Renal cortical epithelial cell (primary cell): ENCODE measurements at places on chromosomes 6 and 20.
A peak's percentile ranks its signal among the peaks of the same experiment; 100 is the strongest.

DNA sequence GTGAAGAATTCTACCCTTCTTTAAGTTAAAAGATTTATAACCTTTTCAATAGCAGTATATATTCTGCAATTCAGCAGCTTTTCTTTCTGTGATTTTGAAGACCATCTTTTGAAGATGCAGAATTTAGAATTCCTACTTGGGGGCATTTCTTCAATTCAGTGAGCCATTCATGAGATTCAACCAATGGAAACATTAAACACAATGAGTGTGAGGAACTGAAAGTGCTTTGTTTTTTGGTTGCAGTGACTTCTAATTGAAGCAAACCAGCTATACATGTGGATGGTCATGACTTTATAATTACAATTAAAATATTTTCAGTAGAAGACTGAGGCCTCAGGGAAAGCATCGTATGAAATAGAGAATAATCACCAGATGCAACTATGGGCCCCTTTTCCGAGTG, 108.3 kb downstream of the CARMIL1 start:
- DNase-seq: no peak

DNA sequence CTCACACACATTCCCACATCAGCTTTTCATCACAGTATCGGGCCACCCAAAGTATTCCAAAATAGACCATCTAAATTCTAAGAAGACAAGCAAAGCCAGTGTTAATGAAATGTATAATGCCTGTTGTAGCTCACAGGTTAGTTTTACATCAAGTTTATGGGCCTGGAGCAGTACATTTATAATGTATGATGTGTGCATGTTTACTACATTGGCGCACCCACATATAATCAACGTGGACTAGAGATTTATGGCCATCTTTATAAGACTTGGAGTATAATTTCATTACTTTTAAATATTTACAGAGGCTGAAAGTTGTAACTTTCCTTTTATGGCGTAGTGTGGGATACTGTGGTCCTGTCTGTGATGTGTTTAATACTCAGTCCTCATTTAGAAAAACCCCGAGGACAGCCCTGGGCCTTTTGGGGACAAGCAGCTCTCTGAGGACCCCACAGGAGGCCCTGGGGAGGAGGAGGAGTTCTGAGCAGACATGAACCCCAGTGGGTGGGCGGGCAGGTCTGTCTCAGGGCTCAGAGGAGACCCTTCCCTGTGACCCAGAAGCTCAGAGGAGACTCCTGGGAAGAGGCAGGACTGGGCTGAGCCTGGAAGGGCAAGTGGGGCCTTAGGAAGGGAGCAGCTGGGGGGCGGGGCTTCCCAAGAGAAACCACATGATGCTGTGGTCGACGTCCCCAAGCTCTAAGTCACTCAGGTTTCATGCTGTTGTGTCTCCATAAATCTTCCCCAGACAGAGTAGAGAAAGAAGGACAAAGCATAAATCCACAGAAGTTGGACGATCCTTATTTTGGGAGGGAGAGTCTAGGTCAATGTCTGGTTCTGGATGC, 232.1 kb downstream of the PREX1 start:
- DNase-seq: no peak

DNA sequence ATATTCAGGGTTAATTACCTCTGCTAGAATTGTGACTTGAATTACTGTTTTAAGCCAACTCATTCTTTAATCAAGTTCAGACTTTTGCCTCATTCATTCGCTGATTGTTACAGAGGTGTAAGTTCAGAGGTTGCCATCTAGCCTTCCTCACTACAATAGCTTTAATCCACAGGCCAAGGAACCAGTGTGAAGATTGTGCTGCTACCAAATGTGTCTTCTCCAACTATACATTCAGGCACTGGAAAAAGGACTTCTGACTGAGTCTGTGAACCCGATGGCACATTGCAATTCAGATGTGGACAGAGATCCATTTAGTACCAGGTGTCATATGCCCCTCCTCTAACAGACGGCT, 111.2 kb upstream of the ADGRF1 start:
- DNase-seq: no peak

- DNase-seq: peak; percentile 95
Measured at GRCh38 chr6:47464052-47464451, 13.5 kb upstream of the CD2AP start.

- DNase-seq: no peak
Measured at GRCh38 chr6:7194657-7195056, 86.9 kb downstream of the RREB1 start.

- no peak for DNase-seq
Measured at GRCh38 chr6:160509610-160510009, 154.5 kb downstream of the LPA start.

- no peak for DNase-seq
Measured at GRCh38 chr6:35164277-35164676, 23.1 kb upstream of the TCP11 start.

- DNase-seq: no peak
Measured at GRCh38 chr20:58023781-58024180, 204.7 kb downstream of the ANKRD60 start.

DNA sequence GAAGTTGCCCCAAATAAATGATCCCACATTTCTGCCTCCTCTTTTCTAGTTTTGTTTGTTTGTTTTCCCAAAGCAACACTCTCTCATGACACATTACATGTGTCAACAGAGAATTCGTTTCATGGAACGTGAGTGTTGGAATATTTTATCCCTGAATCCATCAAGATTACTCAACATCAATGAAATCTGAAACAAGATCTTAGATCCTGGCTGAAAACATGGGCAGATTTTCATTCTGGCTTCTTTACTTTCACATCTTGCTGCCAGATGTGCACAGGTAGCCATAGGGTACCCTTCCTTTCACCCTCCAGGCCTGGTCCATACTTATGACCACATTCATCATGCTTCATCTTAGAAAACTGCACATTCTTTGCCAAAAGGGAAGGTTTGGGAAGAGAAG, 347.0 kb downstream of the DOK5 start:
- DNase-seq: no peak

DNA sequence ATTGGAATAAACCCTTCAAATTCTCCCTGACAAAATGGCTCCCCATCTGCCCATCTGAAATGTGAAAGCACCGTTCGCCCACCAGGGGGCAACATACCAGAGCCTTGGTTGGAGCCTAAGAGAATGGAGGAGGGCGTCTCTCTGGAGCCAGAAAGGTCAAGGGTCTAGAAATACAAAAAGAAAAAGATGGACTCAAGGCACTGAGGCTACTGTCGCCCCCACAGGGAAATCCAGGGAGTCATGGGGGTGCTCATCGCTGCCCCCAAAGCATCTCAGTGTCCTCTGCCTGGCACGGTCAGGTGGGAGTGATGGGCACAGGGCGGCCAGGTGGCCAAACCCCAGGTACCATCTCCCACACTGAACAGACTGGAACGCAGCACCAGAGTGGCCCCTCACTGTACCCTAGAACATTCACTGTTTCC, 136.3 kb downstream of the ZMYND8 start:
- DNase-seq: no peak

DNA sequence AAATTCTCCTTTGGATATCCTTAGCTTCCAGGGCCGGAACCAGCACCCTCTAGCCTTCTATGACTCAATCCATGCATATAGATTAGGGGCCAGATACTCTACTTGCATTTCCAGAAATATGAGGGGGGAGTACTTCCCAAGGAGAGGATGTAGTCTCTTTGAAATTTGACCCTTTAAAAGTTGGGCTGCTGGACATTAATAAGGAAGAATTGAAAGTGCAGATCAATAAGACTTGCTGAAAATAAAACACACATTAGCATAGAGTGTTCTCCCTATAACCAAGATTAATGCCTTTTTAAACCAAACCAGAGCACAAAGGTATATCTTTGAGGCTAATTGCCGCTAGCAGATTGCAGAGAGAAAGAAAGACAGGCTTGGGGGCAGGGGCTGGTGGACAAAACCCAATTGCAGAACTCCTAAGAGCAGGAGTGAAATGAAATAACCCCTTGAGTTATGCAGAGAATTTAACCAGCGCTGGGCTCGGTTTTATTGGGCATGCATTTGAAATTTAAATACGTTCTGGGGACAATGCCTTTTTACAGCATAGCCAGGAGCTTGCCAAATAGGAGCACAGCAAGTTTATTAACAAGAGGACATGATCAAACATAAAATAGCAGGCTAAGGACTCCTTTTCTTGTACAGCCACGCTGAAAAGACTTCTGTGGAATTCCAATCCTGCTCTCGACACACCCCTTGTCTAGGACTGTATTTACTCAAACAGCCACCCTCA, 108.2 kb upstream of the SALL4 start:
- peak; percentile 91 for DNase-seq

- DNase-seq: no peak
Measured at GRCh38 chr20:7361321-7361720, 578.9 kb downstream of the HAO1 start.

- DNase-seq: no peak
Measured at GRCh38 chr6:76684875-76685274, 612.4 kb upstream of the IMPG1 start.

DNA sequence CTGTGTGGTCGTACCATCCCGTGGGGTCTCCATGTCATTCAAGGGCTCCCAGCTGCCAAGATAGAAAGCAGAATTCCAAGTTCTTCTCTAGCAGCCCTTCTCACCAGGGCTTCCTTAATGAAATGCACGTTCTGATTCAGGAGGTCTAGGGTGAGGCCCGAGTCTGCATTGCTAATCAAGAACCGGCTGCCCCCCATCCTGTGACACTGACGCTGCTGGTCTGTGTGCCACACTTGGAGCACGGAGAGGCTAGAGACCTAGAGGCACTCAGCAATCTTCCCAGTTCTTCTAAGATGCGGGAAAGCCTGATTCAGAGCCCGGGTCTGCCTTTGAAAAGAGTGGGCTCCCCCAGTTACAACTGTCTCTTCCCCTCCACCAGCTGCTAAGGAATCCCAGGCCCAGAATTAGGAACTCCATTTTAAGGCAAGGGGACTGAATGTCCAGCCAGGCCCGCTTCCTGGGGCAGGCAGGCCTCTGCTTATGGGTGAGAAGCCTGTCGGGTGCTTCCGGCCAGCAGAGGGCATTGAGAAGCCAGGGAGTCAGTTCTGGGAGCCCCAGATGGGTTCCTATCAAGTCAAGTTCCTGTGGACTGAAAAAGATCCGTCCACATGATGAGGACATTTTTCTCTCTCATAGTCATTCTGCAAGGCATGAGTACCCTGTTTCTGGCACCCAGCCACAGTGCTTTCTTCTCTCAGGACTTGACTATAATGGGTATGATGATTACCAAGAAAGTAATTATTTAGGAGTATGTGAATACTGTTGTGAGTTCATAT, 69.8 kb upstream of the RIN2 start:
- DNase-seq: peak; percentile 91

DNA sequence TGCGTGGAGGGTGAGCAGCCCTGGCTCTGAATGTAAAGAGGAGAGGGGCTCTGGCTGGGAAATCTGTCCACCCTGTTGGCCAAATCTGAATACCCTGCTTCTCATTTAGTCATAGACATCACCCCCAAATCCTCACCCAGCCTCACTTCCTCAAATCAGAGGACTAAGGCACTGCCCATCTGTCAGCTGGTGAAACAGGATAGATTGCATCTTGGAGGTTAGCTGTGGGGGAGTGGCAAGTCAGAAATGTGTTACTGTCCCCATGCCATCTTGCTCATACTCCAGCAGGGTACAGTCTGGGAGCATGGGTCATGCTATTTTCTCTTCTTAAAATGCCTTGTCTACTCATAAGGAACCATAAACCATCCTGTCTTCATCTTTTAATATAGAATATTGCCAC, 9.5 kb upstream of the DTNBP1 start:
- DNase-seq: no peak
